Right lung (tissue), 10 donors: ENCODE measurements at places on chromosomes 1 and 21.

DNA sequence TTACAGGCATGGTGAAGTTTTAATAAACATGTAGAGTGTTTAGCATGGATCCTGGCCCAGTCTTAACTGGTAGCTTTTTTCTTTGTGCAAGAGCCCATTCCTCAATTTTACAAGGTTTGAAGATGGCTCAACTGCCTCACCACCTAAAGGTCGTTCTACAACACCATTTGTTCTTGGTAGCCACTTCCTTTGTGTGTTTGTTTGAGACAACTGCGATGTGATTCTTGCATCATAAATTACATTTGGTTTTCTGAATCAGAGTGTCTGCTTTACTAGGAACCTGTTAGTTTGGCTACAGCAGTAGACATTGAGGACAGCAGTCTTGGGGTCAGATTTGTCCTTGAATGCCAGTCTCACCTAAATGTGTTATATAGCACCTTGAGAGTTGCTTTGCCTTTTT, 3.3 kb downstream of the PLEKHM2 start:
- DNase-seq = no peak

DNA sequence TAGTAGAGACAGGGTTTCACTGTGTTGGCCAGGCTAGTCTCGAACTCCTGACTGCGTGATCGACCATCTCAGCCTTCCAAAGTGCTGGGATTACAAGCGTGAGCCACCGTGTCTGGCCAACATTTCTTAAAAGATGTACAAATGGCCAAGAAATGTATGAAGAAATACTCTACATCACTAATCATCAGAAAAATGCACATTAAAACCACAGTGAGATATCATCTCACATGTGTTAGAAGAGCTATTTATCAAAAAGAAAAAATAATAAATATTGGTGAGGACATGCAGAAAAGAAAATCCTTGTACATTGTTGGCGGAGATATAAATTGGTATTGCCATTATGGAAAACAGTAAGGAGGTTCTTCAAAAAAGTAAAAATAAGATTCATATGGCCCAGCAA, 33.6 kb upstream of the TNFSF18 start:
- DNase-seq = no peak

DNA sequence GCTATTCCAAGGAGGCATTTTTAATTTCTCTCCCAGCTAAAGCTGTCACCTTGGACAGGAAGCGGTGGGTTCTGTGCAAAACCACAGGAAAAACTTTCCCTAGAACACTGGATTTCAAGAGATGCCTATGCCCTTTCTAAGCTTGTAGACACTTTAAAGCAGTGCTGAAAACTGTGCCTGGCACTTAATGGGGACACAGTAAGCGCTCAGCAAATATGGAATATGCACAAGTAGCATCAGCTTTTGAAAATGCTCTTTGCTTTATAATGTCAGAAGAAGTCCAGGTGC, 50.9 kb upstream of the TARBP1 start:
- DNase-seq = no peak

DNA sequence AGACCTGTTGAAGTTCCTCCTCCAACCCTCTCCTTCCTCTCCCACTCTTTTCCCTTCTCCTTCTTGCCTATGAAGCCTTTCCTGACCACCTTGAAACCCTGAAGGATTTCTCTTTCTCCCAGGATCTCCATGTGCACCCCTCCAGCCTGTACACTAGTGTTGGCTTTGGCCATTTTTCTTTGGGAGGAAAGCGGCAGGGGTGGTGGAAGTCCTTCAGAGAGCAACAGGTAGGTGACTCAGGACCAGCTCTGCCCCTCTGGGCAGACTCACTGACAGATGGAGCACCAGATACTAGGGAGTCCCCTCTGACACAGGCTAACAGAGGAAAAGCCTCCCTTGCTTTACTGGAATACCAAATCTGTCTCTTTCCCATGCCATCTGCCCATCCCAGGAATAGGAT, 4.6 kb downstream of the SLC26A9 start:
- no peak for DNase-seq

- DNase-seq = no peak
Measured at GRCh38 chr21:29762570-29763082, 177.2 kb downstream of the GRIK1 start.

DNA sequence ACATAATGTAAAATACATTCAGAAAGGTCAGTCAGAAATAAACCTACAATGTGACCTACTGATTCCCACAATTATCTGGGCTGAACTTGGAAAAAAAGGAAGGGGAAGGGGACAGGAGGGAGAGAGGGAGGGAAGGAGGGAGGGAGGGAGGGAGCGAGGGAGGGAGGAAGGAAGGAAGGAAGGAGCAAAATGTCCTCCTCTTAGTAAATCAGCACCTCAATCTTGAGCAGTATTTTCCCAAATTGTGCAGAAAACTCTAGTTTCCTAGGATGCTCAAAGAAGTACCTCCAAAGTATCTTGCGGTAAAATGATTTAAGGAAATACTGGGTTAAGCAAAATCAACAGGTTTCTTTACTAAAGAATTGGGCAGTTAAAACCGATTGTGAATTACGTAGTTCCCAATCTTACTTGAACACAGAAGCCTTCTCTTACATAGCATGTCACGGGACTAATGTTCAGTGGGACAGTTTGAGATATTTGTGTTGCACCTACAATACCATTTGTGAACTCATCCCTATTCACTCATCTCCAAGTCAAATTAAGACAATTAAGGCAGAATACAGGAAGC, 51.0 kb upstream of the ASPM start:
- DNase-seq = no peak

DNA sequence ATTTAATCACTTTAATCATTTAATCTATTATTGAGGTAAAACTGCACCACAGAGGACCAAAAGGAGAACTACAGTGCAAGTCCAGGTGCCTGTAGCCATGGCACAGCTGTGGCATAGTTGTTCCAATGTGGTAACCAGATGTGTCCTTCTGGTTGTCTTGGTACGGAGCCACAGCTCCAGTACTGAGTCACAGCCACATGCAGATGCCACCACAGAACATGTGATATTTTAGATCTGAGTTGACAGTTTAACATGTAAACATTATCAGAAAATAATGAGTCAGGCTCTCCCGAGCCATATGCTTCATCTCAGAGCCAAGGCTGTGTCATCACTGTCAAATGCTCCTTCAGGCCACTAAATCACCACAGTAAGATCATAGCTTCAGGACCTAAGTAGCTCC, 56.4 kb upstream of the RGS7 start:
- no peak for DNase-seq

GRCh38 chr21:38443110-38443509, 55.2 kb downstream of the ERG start:
- DNase-seq = no peak
